Fibroblast of villous mesenchyme (primary cell): ENCODE measurements at places on chromosomes 7 and 10. TPM values are rescaled to one million over a fixed set of nuclear protein-coding genes. Genes with fewer than 3 reads are reported as not detected.

CLDN4 gene
- total RNA-seq: under 0.01 and 0.86 TPM in 2 replicates

WDFY4 gene
- not detected in 2 replicates for total RNA-seq

- DNase-seq: no peak
These were observed 623 bp upstream of the CEP41 start for GRCh38 chr7:130441408-130441869.

- DNase-seq: no peak
These were observed 230.2 kb upstream of the HPS1 start for GRCh38 chr10:98676895-98677294.

- no peak for DNase-seq
These were observed 478.3 kb downstream of the TNS3 start for GRCh38 chr7:47103498-47104205.

DNA sequence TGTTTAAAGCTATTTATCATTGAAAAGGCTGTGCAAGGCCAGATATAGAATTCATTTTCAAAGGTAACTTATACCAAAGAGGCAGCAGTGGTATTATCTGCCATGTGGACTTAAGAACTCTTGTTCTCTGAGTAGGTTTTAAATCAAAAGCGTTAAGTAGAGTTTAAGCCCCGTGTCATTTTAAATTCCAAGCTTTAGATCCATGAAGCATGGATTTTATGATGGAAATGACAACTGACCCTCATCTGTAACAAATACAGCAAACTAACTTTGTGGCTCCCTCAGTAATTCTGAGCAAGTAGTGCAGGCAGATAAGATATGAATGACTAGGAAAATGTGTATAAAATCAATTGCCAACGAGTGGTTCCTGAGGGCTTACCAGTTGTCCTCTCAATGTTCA lies 247.0 kb downstream of the WDR11 start:
- no peak for DNase-seq

GRCh38 chr7:71900556-71900955 lies 511.6 kb downstream of the CALN1 start:
- DNase-seq: no peak
